SJSA1 (cell line): ENCODE measurements at places on chromosomes 6 and 20. TPM values are rescaled to one million over a fixed set of nuclear protein-coding genes. Genes with fewer than 3 reads are reported as not detected.

CCN2 gene
- 292 and 364 TPM in 2 replicates for total RNA-seq

DNA sequence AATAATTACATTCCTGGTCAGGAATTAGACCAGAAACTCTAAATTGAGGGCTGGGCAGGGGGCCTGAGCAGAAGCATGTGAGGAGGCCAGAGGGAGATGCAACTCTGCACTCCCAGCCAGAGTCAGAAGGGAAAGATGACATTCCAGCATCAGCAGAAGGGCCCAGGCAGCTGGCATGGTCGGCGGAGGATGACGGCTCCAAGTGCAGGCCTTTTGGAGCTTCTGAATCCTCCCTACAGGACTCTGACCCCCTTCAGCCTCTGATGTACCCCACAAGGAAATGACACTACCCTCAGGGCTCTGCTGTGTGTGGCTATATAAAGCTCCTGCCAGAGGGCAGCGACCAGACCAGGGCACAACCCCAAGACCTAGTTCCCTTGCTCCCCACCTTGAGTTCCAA is 1.9 kb downstream of the LRFN2 start:
- H3K27me3 ChIP-seq = peaks cover 35% of the 10 kb centered on the region
- no peaks in the 10 kb centered on the region for H3K36me3 ChIP-seq
- H3K27ac ChIP-seq = no peak overlapping the region
- peaks cover 16% of the 10 kb centered on the region for H3K4me1 ChIP-seq

GRCh38 chr6:72381076-72381475 is 240.8 kb upstream of the KCNQ5 start:
- no peaks in the 10 kb centered on the region for H3K27me3 ChIP-seq
- H3K4me1 ChIP-seq = no peaks in the 10 kb centered on the region
- H3K36me3 ChIP-seq = no peaks in the 10 kb centered on the region
- DNase-seq = no peak
- H3K27ac ChIP-seq = no peak overlapping the region

GRCh38 chr6:139313229-139313628 is 21.4 kb upstream of the TXLNB start:
- no peaks in the 10 kb centered on the region for H3K4me1 ChIP-seq
- DNase-seq = no peak
- no peak overlapping the region for H3K4me3 ChIP-seq
- H3K36me3 ChIP-seq = no peaks in the 10 kb centered on the region

RAMACL gene
- total RNA-seq = 0.24 and 0.50 TPM in 2 replicates

FAM83C gene
- total RNA-seq = not detected in 2 replicates

DPPA5 gene
- total RNA-seq = not detected in 2 replicates

- no peaks in the 10 kb centered on the region for H3K36me3 ChIP-seq
- H3K4me1 ChIP-seq = peaks cover 65% of the 10 kb centered on the region
- no peak overlapping the region for H3K4me3 ChIP-seq
- peak; percentile 70 for DNase-seq
Observed at GRCh38 chr6:159047891-159048685, 3.3 kb upstream of the TAGAP start.

SLC17A1 gene
- total RNA-seq = not detected in 2 replicates

DNA sequence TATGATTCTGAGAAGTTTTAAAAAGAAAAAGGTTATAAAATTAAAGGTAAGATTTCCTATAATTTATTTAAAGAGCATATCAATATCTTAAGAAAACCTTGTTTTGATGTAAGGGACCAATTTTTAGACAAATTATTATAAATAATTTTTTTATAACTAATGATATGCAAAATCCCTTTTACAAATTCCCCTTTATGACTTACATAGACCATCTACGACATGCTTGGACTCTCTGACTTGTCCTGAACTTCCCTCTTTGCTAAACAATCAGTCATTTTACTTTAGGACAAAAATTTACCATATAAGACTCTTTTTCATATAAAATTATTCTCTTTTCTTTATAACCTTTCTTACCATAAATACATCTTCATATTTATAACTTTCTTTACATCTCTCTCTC is 15.3 kb upstream of the ANGPT4 start:
- H3K27ac ChIP-seq = no peak overlapping the region
- no peaks in the 10 kb centered on the region for H3K36me3 ChIP-seq
- H3K27me3 ChIP-seq = 0 out of 2 replicates have a peak, but pooled peaks cover 3% of the 10 kb centered on the region
- DNase-seq = no peak
- H3K4me1 ChIP-seq = no peaks in the 10 kb centered on the region

- H3K36me3 ChIP-seq = no peaks in the 10 kb centered on the region
- H3K27me3 ChIP-seq = no peaks in the 10 kb centered on the region
- H3K4me1 ChIP-seq = no peaks in the 10 kb centered on the region
- no peak for DNase-seq
Observed at GRCh38 chr20:32886652-32887051, 27.9 kb downstream of the EFCAB8 start.

DNA sequence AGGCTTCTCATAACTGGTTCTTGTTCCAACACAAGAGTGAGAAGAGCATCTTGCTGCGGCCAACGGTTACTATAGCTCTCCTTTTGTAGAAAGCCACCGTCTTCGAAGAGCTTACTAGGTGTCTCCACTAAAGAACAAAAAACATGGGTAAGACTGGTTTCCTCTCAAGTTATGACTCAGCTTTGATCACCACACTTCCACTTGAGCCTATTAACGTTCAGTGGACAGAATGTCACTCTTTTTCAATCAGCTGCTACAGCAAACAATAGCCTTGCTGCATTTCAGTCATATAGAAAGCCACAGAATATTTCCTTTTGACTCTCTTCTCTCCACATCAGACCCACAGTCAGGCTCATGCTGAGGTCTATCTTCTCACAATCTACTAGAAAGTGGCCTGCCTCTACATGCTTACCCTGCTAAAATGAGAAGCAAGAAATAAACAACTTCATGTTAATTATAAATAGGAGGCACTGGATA is 243.5 kb upstream of the PREP start:
- no peaks in the 10 kb centered on the region for H3K27me3 ChIP-seq
- peak; percentile 10 for DNase-seq
- H3K4me3 ChIP-seq = no peak overlapping the region

DNA sequence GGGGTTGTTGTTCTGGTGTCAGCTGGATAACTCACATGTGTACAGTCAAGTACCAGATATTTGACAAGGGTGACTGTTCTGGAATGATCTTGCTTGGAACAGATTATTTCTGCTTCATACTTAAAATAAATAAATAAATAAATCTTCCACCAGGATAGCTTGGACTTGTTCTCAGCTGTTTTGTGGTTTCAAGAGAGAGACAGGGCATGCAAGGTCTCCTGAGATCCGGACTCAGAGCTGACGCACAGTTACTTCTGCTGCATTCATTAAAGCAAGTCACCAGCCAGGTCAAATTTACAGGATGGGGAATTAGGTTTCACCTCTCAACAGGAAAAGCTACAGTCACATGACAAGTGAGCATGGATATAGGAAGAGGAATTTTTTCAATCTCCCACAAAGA is 285.0 kb upstream of the SPTLC3 start:
- no peaks in the 10 kb centered on the region for H3K27me3 ChIP-seq
- no peaks in the 10 kb centered on the region for H3K36me3 ChIP-seq
- no peak overlapping the region for H3K4me3 ChIP-seq
- no peaks in the 10 kb centered on the region for H3K4me1 ChIP-seq
- no peak overlapping the region for H3K27ac ChIP-seq

GRCh38 chr6:11598687-11599086 is 61.1 kb downstream of the TMEM170B start:
- no peak for DNase-seq
- H3K4me3 ChIP-seq = no peak overlapping the region

- H3K27ac ChIP-seq = no peak overlapping the region
- no peaks in the 10 kb centered on the region for H3K27me3 ChIP-seq
- H3K36me3 ChIP-seq = no peaks in the 10 kb centered on the region
- DNase-seq = no peak
- H3K4me3 ChIP-seq = no peak overlapping the region
Observed at GRCh38 chr6:158290659-158291058, 21.6 kb upstream of the TULP4 start.

IL17F gene
- total RNA-seq = not detected in 2 replicates
